ENCODE measurements at places on chromosomes 4 and X.

DNA sequence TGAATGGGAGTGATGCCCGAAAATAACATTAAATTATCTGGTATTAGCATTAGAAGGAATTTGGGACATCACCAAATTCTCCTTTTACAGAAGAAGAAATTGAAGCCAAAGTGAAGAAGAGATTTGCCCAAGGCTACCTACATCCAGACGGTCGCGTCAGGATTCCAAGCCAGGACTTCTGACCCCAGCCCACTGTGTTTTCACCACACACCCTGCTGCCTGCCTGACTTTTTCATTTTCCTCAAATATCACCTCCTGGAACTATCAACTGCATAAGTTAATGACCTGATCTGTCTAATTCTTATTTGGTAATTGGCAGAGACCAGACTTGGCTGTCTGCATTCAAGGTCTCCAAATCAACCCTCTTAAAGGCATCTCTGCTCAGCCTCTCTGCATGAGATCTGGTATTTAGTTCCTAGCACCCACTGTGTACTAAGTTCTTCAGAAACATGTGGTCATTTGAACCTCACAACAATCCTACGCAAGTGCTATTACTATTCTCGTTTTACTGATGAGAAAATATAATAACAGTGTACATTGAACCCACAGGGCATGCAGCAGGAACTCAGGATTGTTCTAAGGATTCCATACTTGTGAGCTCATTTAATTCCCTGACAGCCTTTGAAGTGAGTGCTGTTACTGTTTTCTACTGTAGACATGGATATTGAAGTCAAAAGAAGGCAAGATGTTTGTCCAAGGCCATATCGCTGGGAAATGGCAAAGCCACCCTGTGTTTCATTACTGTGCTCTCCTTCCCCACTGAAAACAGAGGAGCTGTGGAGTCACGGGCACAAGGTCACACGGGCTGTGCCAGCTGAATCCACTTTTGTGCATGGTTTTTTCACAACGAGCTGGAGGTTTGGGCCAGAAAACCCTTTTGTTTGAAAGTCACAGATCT lies 195.2 kb upstream of the C1QTNF7 start:
- DNase-seq, result no peak

DNA sequence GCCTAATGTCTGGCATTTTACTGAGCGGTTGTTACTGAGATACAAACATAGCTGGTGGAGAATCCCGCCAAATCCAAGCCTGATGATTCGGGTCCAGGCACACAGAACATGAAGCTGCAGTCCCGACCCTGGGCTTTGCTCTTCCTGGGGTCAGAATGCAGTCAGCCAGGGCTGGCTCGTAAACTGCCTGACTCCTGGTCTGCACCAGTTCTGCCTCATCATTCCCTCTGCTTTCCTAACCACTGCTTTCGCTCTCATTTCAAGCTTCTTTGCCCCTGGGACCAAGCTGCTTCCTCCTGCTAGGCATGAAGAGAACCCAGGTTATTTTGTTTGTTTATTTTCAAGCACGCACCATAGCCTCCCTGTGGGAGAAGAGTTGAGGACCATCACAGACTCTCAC lies 39.3 kb downstream of the GATB start:
- no peak for DNase-seq

- no peak for DNase-seq
Observed at GRCh38 chr4:55561889-55562288, 15.2 kb upstream of the CLOCK start.

GRCh38 chrX:14591976-14592375 lies 62.6 kb downstream of the GLRA2 start:
- no peak for DNase-seq

DNA sequence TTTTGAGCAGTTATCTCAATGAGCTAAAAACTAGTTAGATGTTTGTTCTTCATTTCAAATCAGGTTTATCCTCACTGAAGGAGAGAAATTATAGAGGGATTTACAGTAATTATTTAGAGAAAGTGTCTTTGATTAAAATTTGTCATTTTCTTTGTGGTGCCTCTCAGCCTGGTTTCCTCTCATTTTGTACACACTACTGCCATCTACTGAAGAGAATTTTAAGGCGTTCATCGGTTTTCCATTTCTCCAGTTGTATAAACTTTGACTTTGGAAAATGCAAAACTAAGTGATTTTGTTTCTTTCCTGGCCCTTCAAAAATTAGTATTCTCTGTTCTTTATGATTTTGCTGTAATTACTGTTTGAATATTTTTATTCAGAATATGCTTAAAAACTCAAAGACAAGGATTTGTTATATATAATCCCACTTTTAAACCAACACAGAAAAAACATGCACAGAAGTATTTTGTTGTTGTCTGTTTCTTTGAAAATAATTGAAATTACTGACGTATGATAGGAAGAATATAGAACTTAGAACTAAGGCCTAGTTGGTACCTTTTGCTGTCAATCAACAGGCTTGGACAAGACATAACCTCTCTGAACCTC lies 34.4 kb upstream of the ANXA3 start:
- DNase-seq, result no peak

DNA sequence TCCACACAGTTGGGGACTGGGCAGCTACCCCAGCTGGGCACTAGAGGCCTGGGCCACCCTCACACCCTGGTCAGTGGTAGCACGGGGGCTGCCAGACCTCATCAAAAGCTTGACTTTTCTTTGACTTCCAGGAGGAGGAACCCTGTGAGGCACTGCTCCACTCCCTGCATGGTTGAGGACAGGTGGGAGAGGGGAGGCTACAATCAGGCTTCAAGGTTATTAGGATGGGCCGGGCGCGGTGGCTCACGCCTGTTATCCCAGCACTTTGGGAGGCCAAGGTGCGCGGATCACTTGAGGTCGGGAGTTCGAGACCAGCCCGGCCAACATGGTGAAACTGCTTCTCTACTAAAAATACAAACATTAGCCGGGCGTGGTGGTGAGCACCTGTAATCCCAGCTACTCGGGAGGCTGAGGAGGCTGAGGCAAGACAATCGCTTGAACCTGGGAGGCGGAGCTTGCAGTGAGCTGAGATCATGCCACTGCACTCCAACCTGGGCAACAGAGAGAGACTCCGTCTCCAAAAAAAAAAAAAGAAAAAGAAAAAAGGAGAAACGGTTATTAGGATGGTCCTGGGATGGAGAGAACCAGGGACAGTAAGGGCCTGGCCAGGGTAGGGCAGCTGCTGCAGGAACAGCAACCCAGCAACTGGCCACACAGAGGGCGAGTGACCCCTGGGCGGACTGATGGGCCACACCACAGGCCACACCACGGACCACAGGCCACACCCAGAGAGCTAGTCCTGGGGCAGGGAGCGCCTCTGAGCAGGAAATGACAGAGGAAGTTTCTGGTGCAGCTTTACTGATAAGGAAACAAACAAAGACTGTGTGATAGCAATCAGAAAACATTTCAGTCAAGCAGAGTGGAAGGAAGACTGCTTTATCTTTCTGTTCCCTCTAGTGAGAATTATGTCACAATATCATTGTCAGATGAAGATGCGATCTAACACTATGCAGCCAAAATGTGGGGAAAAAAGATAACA lies 20.5 kb upstream of the OPN1LW start:
- no peak for DNase-seq

DNA sequence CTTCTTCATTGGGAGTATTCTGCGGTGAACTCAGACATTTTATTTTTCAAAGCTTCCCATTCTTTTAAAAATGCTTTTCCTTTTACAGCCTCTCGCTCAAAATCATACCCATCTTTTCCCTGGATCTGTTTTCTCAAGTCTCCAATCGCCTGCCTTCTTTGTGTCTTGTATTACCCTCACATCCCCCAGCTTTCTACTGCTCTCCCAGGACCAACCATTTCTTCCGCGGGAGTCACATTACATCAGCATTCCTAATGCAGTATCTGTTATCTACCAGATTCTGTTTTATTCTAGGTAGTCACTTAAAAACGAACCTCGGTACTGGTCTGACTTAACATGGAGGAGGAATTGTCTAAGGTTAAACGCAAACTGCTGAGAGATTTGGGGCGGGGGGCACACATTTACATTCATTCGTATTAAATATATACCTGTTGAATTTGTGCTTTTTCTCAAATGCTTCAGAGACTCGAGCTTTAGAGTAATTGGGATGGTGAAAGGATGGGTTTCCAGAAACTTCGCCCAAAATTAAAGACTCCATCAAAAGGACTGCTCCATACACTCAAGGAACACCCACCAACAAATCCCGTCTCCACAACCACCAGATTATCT lies 493 bp upstream of the UCHL1 start:
- DNase-seq, result no peak

DNA sequence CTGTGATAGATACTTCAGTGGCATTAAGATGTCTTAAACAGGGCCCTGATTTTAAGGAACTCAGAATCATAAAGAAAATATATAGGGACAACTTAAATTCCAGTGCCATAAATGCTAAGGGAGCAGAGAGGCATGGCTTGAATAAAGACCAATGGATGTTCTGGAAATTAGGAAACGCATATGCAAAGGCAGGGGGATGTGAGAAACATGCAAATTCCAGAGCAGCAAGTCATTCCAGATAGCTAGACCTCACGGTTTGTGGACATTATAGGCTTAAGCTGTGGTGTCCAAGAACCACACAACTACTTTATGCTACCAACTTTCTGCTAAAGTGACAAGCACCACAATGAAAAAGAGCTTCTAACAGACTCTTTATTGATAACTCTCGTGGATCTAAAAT lies 132.6 kb upstream of the ANK2 start:
- no peak for DNase-seq

- DNase-seq, result peak; percentile 50
Observed at GRCh38 chr4:146521541-146522097, at the start of gene SLC10A7. Gene SLC10A7, minus strand, starts transcription at chr4:146521940. Its CDS starts 223 bp downstream, at chr4:146521717.

GRCh38 chr4:37188100-37188499 lies 56.4 kb upstream of the NWD2 start:
- no peak for DNase-seq

- no peak for DNase-seq
Observed at GRCh38 chrX:70171624-70172023, 5.7 kb upstream of the DGAT2L6 start.

DNA sequence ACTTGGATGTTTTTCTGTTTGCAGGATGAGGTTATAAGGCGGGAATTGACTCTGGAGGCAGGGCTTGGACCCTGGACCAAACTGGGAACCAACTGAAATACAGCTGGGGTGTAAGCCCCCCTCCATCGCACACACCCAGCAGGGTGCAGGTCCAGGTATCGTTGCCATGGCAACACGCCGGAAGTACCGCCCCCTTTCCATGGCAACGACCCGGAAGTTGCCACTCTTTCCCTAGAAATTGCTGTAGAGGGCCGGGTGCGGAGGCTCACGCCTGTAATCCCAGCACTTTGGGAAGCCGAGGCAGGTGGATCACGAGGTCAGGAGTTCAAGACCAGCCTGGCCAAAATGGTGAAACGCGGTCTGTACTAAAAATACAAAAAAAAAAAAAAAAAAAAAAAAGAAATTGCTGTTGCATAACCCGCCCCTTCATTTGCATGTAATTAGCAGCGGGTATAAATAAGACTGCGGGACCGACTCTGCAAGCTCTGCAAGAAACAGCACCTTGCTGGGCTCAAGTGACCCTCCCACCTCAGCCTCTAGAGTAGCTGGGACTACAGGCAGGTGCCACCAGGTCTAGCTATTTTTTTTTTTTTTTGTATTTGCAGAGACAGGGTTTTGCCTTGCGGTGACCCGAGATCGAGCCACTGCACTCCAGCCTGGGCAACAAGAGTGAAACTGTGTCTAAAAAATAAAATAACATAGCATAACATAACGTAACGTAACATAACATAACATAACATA lies 139.6 kb downstream of the CRLF2 start:
- DNase-seq, result no peak

DNA sequence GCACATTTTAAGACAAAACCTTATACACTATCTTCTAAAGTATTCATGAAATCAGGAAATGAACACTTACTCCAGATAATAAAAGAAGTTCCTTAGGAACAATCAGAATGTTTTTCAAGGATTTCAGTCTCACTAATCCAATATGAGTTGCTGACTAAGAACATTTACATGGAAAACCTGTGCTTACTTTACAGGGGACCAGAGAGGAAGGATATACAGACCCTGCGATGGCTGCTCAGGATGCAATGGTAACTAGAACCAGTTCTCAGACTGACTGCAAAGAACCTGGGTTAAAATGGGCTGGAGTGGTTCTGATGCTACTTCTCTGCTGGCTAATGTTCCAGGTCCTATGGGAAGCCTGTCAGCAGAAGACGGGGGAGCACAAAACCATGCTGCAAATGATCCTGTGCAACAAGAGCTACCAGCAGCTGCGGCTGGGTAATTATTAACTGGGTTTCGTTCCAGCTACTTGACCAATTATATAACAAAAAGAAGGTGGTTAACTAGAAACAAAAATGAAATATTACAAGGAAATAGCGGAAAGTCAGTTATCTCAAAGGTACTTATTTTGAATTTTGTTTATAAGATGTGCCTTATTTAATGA lies 85.3 kb downstream of the ANXA10 start:
- DNase-seq, result no peak

GRCh38 chr4:127505203-127505602 lies 127.6 kb upstream of the INTU start:
- no peak for DNase-seq

DNA sequence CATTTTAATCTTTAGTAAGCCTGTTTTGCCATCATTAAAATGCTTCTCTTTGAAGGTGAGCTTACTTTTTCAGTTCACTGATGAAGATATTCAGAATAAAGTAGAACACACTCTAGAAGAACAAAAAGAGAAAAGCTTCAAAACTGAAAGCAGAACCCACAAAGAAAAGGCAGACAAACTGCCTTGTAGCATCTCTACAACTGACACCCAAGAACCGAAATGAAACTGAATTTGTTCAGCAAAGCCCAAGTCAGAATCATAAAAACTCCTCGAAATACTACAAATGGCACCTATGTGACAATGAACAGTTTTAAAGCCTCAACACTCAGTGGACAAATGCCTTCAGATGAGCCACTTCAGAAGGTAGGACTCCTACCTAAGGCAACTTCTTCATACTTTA lies 83.6 kb downstream of the MAML3 start:
- no peak for DNase-seq

DNA sequence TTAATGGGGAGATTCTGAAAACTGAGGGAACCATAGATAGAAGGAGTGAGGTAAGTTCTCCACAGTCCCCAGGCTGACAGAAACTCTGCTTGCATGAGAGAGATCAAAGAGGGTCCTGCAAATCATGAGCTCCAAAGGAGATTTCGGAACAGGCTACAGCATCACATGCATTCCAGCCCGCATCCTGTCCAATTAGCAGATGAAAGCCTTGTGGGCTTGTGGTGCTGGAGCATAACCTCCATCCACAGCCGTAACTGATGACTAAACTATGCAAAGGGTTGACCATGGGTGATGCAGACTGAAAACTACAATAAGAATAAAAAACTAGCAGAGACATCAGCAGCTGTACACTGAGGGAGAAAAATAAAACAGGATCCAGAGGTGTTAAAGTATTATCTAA lies 654.5 kb downstream of the TLL1 start:
- DNase-seq, result no peak

- DNase-seq, result no peak
Observed at GRCh38 chr4:84644087-84644486, 61.2 kb downstream of the CDS1 start.

- peak; percentile 15 for DNase-seq
Observed at GRCh38 chrX:151801980-151802379, 67.4 kb downstream of the CNGA2 start.
